ENCODE measurements at places on chromosomes 5 and 9.
A peak's percentile ranks its signal among the peaks of the same experiment; 100 is the strongest.

DNA sequence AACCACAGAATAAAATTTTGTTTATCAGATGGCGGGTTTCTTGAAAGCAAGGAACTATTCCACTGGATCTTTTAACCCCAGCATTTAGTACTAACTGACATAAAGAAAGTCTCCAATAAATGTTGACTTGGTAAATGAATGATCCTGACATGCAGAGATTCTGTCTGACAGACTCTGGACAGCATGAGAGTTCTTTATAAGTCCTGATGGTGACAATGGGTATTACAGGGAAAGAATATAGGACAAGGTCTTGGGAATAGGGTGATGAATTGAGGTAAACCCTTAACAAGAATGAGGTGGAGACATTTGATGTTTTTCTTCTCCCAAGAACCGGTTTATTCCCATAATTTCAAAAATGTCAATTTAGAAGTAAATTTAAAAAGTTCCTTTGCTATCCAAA, 453.9 kb downstream of the TUSC1 start:
- DNase-seq = no peak

DNA sequence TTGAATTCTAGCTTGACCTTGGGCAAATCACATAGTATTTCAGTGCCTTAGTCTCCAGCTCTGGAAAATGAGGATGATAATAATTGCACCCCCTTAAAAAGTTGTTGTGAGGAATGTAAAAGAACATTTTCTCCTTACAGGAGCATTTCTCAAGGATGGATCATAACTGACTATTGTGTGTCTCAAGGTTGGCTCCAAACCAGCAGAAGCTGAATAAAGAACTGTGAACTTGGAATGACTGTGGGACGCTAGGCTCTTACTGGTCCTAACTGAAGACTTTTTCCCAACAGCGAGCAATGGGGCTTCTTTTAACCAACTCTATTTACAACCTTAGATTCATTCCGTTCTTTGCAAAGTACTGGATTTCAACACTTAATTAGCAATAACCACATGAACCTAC, 26.2 kb upstream of the GLRX start:
- no peak for DNase-seq

DNA sequence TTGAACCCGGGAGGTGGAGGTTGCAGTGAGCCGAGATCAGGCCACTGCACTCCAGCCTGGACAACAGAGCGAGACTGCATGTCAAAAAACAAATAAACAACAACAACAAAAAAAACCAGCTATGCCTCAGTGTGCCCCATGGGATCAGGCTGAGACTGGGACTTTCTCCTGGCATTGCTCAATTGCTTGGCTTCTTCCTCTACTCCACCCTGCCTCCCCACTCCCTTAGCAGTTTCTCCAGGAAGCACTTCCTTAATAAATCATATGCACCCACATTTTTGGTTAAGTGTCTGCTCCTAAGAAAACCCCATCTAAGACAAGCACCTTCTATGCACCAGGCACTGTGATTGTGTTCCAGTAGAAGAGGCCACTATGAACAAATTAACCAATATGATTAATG, 41.0 kb upstream of the TMEM252 start:
- no peak for DNase-seq

DNA sequence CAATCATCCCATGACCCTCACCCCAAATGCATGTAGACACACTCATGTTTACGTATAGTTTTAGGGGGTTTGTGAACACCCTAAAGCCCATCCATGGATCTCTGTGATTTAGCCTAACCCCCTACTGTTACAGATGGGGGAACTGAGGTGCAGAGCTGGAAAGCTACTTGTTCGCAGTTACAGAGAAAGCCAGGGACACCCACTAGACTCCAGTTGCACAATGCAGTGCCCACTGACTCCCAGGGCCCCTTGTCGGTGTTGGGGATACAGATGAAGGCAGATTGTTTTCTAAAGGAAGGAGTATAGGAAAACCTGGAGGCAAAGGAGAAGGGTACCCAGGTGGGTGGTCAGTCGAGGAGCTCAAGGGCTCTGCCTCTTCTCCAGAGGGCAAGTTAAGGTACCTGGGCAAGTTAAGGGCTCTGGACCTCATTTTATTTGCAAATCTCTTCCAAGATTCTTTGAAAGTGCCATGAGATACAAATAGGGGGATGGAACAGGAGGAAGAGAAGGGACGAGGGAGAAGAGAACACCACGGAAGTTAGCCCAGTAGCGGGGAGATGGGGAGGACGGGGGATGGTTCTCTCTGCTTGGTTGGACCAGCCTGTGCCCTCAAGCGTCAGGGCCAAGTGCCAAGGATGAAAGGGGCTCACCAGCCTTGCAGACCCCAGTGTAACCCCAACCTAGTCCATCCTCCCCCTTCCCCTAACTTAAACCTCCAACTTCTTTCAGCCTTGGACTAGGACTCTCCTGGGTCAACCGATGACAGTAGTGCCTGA, 958 bp downstream of the MYOZ3 start:
- no peak for DNase-seq

DNA sequence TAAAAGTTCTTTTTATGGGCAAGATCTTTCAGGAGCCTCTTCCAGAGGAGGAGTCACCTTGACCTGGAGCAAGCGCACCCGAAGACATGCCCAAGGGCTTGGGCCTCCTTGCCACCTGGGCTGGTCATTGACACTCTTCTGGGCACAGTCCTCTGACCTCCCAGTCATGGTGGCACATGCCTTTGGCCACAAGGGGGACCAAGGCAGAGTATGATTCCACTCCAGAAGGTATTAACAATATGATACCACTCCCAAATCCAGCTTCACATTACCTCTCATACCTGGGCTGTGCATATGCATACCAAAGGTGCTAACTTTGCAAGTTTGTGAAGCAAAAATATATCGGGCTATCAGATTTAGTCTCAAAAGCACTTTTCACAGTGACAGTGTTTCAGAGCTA, 84.6 kb downstream of the MAST4 start:
- no peak for DNase-seq

- DNase-seq = no peak
Observed at GRCh38 chr5:82986404-82986803, 90.8 kb downstream of the TMEM167A start.

DNA sequence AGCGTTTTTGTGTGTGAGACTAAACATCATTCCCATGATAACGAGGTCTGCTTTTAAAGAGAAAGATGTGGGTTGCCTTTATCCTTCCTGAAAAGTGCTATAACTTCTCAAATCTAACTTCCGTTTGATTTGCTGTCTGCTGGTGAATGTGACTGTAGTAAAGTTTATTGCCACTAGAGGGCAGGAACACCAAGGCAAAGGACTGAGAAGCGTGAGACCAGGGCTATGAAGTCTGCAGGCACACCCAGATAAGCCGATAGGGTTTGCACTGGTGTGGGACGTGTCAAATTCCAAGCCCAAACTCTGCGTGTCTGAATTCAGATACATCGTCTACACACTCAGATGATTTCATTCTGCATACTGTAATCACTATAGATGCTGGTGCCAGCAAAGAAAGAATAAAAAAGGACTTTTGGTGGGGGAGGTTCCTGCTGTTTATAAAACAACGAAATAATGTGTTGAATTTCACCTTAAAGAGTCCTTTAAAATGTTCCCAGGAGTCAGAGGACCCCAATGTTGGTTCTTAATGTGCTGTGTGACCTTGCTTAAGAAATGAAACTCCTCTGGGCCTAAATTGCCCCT, 87.2 kb downstream of the PTTG1 start:
- DNase-seq = peak; percentile 39

GRCh38 chr9:87787735-87788134, 61.8 kb downstream of the CTSL start:
- DNase-seq = no peak

GRCh38 chr5:181221792-181222629, 1.1 kb upstream of the TRIM41 start:
- peak; percentile 75 for DNase-seq

DNA sequence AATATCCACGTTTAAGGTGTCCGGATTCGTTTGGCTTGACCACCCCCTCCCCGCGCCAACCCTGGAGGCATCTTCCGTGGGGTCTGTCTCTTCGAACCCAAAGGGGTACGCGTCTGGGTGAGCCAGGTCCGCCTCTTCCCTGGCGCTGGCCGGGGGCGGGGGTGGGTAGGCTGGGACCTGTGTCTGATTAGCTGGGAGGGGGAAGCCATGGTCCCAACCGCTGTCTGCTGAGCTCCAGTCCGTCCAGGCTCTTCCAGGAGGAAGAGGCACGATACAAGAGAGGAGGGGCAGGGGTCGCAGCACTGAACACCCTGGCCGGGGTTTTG, at the start of gene LVRN:
LVRN (plus strand) TSS at position 237 of the 326 bp plus-strand sequence. CDS start 143 bp downstream, outside the sequence.
- DNase-seq = no peak

- DNase-seq = no peak
Observed at GRCh38 chr5:66406761-66407336, 189.3 kb upstream of the MAST4 start.

- no peak for DNase-seq
Observed at GRCh38 chr5:44454002-44454401, 64.8 kb upstream of the FGF10 start.

Data from BJ (cell line).